Kidney capillary endothelial cell (primary cell): ENCODE measurements at places on chromosomes 11 and 22.

DNA sequence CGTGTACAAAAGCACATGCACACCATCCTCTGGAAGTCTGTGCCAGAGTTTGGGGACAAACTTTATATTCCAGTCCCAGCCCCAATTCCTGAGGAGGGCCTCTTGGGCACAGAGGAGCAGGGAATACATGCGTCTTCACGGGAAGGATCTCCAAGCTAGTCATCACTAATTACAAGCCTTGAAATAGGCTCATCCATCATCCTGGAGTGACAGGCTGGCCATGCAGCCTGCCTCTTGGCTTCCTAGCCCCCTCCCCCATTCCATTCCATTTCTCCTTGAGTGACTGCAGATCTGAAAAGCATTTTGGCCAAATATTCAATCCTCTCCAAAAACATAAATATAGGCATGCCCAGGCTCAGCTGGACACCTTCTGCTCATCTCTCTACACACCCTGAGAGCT is 24.8 kb downstream of the SERPING1 start:
- no peak for DNase-seq

- no peak for DNase-seq
Observed at GRCh38 chr11:134417871-134418840, 6.1 kb upstream of the B3GAT1 start.

- peak; percentile 28 for DNase-seq
Observed at GRCh38 chr11:72633068-72633467, 41.2 kb downstream of the PDE2A start.

DNA sequence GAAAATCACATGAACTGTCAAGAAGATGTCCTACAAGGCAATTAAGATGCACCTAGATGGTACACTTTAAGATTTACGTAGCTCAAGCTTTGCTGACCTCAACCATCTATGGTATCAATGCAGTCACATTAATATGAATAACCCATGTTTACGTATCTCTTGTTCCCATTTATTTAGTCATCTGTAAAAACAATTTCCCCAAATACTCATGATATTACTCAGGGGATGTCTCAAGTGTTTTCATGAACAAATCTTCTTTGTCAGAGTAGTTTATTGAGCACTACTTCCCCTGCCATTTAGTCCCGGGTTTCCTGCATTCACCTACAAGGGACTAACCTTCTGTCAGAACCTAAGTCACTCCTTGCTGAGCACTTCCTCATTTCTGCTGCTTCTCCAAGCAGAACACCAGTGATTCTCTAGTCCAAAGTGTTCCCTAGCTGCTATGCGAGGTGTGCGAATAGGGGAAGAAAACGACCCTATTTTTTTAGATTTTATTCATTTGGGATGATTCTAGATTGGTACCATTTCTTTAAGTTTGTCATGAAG is 554.3 kb upstream of the LRRC4C start:
- no peak for DNase-seq

DNA sequence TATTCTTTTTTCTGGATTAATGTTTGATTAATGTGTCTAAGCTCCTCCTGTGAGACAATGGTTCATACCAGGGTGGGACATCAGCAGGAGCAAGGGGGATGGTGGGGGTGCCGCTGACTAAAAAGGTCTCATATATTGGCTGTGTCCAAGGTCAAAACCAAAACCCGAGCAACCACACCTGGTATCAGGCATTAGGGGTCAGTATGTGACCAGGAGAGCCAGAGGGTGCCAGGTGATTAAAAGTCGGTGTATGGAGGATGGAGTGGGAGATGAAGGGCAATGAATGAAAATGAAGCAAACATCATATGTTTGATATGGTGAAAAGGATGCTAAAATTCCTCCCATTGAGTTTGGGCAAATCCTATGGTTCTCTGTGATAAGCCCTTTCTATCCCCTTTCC is 118.0 kb downstream of the MIAT start:
- DNase-seq = no peak

- DNase-seq = no peak
Observed at GRCh38 chr22:46150655-46151477, 540 bp downstream of the PPARA start.
